ENCODE measurements at places on chromosomes 7 and 10.

DNA sequence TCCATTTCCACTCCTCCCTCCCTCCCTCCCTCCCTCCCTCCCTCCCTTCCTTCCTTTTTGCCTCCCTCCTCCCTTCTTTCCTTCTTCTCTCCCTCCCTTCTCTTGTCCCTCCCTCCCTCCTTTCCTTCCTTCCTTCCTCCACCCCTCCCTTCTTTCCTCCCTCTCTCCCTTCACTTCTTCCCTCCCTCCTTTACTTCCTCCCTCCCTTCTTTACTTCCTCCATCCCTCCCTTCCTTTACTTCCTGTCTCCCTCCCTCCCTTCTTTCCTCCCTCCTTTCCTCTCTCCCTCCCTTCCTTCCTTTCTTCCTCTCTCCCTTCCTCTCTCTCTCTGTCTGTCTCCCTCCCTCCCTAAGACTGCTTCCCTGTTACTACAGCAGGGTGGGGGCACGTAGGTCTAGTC lies 598.6 kb upstream of the FOXK1 start:
- DNase-seq: no peak

- peak; percentile 20 for DNase-seq
These were observed 3.4 kb upstream of the ARHGAP22 start for GRCh38 chr10:48608279-48608681.

GRCh38 chr7:45582868-45583277 lies 8.7 kb downstream of the ADCY1 start:
- peak; percentile 11 for DNase-seq

DNA sequence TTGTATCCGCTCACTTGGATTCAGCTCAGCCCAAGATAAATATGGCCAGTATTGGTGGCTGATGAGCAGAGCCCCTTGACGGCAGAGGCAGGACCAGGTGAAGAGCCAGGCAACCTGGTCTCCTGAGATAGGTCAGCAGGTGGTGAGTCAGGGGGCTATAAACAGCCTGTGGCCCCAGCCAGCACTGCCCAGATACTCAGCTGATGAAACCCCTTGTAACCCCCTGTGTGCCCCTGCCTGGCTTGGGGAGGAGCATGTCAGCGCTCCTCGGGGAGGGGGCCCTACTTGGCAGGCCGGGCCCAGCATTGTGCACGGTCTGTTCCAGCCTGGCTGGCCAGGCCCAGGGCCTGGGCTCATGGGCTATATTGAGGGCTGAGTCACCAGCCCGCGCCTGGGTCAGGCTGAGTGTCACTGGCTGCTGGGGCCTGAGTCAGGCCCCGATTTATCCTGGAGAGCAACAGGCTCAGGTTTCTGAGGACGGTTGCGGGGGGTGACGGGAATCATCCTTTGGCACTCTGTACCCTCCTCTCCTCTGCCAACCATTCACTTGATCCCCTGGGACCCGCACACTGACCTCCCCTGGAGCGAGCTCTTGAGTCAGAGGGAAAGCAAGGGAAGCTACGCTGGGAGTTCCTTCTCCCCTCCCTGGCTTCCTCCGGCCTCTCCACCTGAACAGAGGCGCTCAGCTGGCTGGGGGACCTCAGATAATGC lies 2.8 kb upstream of the FLNC start:
- DNase-seq: peak; percentile 79

DNA sequence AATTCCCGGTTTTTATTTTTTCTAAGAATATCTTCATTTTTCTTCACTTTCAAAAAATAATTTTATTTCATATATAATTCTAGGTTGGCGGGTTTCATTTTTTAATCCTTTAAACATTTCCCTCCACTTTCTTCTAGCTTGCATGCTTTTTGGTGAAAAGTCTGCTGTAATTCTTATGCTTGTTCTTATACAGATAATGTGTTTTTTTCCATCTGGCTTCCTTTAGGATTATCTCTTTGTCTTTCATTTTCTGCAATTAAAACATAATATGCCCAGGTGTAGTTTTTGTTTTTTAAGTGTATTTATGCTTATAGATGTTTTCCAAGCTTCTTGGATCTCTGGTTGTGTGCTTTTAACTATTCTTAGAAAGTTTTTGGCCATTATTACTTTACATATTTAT lies 341.3 kb upstream of the SEMA3C start:
- DNase-seq: no peak

- DNase-seq: peak; percentile 57
These were observed 43.8 kb upstream of the RPA3 start for GRCh38 chr7:7761974-7762779.

DNA sequence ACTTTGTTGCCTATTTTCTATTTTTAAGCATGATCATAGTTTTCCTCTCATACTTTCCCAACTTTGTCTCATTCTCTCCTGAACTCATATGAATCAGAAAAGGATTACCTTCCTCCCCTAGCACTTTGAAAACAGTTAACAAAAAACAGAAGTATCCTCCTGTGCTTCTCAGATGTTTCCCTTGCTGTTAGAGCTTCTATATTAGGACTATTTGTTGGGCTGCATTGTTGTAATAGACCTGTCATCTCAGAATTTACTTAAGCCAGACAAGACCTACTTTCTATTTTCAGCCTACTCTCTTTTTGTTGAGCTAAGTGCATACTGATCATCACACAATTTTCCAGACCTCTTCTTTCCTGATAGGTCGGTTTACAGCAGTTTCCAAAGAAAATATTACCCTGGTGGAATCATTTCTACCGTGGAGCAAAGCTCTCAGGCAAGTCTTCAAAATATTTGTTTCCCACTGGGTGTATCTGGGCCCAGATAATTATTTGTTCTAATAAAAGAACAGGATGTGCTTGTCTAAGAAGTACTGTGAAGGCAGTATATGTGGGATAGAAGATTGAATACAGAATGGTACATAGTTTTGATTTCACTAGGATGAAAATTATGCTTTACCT lies 411.9 kb upstream of the KLF6 start:
- peak; percentile 61 for DNase-seq

- no peak for DNase-seq
These were observed 166.8 kb downstream of the ETV1 start for GRCh38 chr7:13822678-13823077.

GRCh38 chr10:72729528-72729927 lies 37.6 kb downstream of the MCU start:
- no peak for DNase-seq

DNA sequence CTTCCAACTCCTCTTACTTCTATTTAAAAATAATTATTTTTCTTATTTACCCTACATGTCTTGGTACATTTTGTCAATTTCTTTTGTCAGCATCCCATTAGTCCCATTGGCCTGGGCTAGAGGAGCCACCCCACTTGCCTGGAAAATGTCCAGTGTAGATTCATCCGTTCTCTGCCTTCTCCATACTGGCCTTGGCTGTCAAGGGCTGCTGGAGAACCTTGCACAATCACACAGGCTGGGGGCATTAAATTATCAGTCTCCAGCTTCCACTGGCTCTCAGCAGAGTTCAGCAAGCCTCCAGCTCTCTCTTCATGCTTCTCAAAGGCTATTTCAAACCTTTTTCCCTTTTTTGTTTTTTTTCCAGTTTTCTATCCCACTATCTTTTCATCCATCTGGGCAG lies 13.8 kb upstream of the ZCCHC24 start:
- DNase-seq: no peak

DNA sequence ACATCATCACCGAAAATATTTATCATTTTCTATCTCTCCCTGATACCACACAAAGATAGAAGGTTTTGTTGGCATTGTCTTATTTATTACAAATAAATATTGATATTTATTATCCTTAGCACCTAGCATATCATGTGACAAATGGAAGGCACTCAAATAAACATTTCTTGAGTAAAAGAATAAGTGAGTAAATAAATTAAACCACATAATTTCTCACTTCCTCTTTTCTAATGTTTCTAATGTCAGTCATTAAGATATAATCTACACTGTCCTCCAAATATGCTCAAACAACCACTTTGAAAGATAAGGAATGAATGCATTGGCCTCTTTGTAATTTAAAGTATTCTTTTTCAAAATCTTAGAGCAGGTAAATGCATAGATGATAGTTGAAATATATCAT lies 1027.8 kb upstream of the LRRTM3 start:
- no peak for DNase-seq

DNA sequence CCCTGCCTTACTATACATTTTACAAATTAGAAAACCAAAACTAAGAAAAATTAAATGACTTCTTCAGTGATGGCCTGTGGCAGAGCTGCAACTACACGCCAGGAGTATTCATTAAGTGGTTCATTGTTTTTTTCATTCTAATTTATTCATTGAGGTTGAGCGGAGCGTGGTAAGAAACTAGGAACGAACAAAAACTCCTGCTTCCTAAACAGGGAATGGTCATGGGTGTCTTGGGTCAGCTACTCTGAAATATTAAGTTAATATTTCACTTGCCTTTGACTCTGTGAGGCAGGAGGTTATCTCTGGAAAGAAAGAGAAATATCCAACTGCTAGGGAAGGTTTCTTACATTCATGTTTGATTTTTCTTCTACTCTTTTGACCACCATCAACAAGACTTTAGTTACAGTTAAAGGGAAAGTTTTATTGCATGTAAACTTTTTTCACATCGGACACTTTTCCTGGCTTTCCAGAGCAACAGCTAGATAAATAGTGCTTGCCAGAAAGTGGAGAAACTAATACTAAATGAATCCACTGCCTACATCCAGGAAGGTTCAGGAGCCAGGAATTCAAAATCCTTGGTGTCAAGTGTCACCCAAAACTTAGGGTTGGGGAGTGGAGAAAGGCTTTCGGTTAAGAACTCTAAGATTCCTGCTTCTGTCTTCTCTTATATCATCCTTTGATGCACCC lies 896 bp upstream of the GNG11 start:
- peak; percentile 32 for DNase-seq

DNA sequence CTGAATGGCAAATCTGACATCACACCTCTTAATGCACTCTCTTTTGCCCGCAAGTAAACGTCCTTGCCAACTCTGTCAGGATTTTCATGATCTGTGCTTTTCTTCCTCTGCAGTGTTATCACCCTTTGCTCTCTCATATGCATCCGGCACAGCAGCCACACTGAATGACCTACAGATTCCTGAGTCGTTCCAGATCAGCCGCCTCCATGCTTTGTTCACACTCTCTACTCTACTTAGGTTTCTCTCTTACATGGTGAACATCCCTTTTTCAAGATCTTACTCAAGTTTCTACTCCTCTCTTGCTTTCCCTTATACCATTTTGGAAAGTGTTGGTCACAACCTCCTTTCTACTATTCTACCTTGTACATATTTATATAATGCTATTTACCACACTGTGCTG lies 127.7 kb upstream of the AOAH start:
- DNase-seq: no peak

DNA sequence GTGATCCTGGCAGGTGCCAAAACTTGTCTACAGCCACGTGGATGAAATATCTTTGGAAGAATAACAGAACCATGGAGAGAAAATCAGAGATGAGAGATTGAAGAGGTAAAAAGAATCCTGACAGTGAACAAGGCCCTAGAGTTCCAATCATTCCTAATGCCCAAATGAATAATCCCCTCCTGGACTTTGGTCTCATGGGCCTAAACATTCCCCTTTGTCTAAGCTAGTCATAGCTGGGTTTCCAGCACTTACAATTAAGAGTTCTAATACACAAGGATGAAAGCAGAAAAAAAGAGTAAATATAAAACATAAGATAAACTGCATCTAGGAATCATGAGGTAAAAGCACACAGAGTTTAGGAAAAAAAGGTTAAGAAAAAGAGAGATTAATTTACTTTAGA lies 40.2 kb downstream of the ARHGAP12 start:
- DNase-seq: no peak

DNA sequence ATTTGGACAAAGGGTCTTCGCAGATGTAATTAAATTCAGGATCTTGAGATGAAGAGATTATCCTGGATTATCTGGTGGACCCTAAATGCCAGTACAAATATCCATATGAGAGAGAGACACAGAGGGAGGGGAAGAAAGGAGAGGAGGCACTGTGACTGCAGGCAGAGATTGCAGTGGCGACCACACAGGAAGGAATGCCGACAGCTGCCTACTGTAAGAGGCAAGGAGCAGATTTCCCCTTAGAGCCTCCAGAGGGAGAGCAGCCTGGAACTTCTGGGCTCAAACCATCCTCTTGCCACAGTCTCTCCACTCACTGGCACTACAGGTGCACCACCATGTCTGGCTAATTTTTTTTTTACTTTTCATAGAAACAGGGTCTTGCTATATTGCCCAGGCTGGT lies 152.3 kb downstream of the SDK1 start:
- peak; percentile 41 for DNase-seq

DNA sequence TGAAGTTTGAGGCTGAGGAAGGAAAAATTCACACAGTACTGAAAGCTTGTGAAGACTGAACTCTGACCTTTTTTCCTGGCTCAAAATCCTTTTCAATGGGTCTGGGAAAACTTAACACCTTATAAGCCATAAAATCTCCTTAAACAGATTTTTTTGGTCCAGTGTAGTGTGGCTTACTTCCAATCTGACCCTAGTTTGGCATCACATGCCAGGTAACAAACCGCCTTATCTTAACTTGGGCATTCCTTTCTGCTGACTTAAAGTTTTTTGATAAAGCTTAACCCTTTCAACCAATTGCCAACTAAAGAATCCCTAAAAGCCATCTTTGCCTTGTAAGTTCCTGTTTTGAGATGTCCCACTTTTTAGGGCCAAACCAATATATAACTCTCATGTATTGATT lies 13.2 kb upstream of the ITPRID1 start:
- DNase-seq: no peak
